ENCODE measurements at places on chromosomes 3 and 15. TPM values are rescaled to one million over a fixed set of nuclear protein-coding genes. Genes with fewer than 3 reads are reported as not detected.

- H3K27me3 ChIP-seq = no peaks in the 10 kb centered on the region
- no peak overlapping the region for H3K27ac ChIP-seq
- DNase-seq = no peak
- H3K36me3 ChIP-seq = peaks cover 3% of the 10 kb centered on the region
- no peak overlapping the region for H3K4me3 ChIP-seq
Observed at GRCh38 chr15:51499379-51499976, 123.1 kb downstream of the DMXL2 start.

KIF9 gene
- 8.3 TPM for total RNA-seq

- no peak overlapping the region for H3K27ac ChIP-seq
- no peak overlapping the region for H3K4me3 ChIP-seq
- peaks cover 30% of the 10 kb centered on the region for H3K4me1 ChIP-seq
- no peaks in the 10 kb centered on the region for H3K27me3 ChIP-seq
- H3K36me3 ChIP-seq = peaks cover 32% of the 10 kb centered on the region
Observed at GRCh38 chr3:14962762-14963161, 15.4 kb downstream of the NR2C2 start.

LARP6 gene
- 0.41 TPM for total RNA-seq

KLHL6 gene
- total RNA-seq = 32.6 TPM

ISL2 gene
- 0.22 TPM for total RNA-seq

- H3K27me3 ChIP-seq = no peaks in the 10 kb centered on the region
- no peak overlapping the region for H3K4me3 ChIP-seq
- H3K27ac ChIP-seq = no peak overlapping the region
- no peaks in the 10 kb centered on the region for H3K4me1 ChIP-seq
- no peaks in the 10 kb centered on the region for H3K36me3 ChIP-seq
Observed at GRCh38 chr3:41742121-41742520, 219.8 kb downstream of the ULK4 start.

DNA sequence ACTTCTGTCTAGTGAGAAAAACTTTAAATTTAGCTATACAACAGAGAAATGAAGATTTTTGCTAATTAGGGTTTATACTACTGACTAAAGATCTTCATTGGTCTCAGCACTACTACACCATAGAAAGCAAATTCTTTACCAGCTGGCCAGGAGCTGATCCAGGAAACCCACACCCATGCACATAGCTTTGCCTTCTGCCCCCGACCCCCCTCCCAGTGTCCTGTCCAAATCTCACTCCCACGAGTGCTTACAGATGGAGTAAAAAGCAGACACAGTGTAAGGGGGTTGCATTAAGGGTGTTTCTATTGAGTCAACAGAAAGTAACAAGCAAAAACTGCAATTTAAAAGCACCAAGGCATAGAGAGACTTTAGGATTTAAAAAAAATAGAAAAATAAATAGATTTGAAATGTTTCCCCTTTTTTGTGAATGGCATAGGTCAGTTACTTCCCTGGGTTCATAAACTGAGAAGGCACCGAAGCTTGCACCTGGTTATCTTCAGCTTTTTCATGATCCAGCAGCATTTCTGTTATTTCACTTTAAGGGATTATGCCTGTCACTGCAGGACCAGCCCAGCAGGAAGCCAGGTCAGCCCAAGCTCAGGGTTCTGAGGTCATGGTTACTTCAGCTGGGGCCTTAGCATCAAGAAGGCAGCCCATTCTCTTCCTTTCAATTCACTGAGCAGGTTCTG lies 124.3 kb downstream of the CTNNB1 start:
- H3K27me3 ChIP-seq = no peaks in the 10 kb centered on the region
- no peak overlapping the region for H3K27ac ChIP-seq
- no peaks in the 10 kb centered on the region for H3K4me1 ChIP-seq
- H3K36me3 ChIP-seq = no peaks in the 10 kb centered on the region

Data from activated CD8-positive, alpha-beta T cell treated with anti-CD3 and anti-CD28 coated beads for 36 hours (primary cell).